NCI-H1417 treated with DMSO at 0.1 percent for 48 hours (cell line): ENCODE measurements at places on chromosomes 11 and 22.

DNA sequence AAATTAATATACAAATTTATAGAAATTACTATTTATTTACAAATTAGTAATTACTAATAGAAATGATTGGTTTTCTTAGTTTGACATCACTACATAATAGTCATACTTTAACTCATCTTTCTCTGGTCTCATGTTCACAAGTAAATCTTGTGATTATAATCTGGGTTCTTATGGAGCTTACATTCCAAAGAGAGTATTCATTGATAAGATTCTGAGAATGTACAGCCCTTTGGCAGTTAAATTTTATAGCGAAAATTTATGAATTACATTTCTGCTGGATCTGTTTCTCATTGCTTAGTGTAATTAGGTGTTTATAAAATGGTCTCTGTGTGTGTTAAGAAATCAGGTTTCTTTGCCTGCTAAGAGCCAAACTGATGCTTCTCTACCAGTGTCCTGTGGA lies 175.2 kb downstream of the TMEM135 start:
- no peak for DNase-seq

- DNase-seq: no peak
Observed at GRCh38 chr11:45834298-45834756, 12.9 kb upstream of the CRY2 start.

DNA sequence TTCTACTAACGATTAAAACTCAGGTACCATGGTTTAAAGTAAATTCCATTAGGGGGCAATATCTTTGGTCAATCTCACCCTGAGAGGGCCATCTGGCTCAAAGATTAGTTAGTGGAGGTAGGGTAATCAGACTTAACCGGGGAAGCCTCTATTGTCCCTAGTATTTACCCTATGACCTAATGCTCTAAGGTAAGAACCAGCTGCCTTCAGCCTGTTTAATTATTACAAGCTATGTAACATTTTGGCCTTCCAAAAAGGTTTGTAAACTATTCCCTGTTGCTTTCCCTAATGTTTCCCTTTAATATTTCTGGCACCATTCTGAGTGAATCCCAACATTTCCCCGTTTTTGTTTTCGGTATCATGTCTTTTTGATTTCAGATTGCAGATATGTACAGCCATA lies 15.1 kb upstream of the GLYATL1 start:
- peak; percentile 39 for DNase-seq

GRCh38 chr11:116439361-116439677 lies 333.5 kb downstream of the BUD13 start:
- no peak for DNase-seq

- no peak for DNase-seq
Observed at GRCh38 chr11:90438069-90438468, 215.2 kb upstream of the CHORDC1 start.

DNA sequence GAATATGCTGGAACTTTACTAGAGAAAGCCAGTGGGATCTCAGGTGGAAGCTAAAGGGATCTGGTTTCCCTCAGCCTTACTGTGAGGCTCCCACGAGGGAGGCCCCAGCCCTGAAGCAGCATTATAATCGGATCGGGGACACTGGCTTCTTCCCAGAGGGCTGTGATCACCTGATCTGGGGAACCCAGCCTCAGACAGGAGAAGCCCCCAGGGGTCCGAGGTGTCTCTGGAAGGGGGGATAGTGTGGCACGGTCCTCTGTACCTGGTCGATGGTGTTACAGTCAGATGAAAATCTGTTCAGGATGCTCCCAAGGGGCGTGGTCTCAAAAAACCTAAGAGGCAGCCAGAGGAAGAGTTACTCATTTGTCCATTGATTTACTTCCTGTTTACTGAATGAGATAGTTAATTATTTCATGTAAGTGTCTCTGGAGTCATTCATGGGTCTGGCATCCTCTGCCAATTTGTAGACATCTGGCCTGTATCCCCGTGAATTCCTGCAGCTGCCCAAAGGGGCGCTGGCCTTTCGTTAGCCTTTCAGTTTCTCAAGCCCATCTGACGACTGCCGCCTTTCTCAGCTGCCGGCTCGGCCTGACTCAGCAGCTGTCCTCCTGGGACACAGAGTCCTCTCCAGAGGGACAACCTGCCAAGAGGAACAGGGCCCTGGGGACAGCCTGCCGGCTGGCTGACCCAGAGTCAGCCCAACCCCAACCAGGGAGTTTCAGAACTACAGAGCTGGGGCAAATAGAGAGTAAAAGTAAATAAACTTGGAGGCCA lies 17.0 kb upstream of the KCNJ11 start:
- DNase-seq: no peak

- DNase-seq: no peak
Observed at GRCh38 chr11:126329644-126330211, 25.8 kb upstream of the ST3GAL4 start.

DNA sequence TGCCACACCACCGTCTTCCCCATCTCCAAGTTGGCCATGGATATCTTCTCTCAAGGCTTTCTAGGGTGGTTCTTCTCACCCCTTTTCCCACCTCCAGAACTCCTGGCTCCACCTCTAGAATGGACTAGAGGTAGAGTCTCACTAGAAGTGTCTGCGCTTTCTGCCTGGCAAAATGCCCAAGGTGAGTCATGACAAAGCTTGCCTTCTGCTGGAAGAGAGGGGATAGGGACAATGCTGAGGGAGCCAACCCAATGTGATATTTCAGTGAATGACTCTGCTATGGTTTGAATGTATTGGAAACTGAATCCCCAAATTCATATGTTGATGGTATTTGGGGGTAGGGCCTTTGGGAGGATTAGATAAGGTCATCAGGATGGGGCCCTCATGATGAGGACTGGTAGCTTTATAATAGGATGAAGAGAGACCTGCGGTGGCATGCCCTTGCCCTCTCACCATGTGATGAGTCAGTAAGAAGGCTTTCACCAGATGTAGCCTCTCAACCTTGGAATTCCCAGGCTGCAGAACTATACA lies 4.1 kb upstream of the CD82 start:
- no peak for DNase-seq

DNA sequence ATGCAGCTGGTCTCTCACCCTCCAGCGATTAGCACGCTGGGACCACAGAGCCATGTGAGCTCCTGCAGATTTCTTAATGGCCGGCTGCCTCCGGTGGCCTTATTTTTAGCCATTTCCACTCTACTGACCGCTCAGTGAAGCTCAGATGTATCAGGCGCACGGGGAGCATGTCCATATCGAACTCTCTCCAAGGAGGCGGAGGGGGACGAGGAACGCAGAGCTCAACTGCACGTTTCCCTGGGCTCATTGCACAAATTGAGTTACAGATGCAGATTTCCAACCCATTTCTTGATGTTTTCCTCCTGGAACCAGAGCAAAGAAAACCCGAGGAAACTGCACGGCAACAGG lies 207.1 kb downstream of the CTTN start:
- DNase-seq: no peak
